Activated T-cell treated with anti-CD3 and anti-CD28 coated beads for 4 hours (primary cell): ENCODE measurements at places on chromosomes 13 and 19.

DNA sequence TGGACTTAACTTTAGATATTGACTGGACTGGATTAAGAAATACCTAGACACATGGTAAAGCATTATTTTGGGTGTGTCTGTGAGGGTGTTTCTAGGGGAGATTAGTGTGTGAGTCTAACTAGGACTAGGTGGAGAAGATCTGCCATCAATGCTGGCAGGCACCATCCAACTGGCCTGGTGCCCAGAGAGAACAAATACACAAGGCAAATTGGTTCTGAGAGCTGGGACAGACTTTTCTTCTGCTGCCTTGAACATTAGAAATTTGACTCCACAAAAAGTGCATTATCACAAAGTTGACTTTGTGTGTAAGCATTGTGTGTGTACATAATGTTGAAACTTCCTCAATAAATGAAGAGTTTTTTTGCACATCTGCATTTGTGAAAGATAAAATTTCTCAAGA is 522.1 kb downstream of the SUCLA2 start:
- no peak for DNase-seq

DNA sequence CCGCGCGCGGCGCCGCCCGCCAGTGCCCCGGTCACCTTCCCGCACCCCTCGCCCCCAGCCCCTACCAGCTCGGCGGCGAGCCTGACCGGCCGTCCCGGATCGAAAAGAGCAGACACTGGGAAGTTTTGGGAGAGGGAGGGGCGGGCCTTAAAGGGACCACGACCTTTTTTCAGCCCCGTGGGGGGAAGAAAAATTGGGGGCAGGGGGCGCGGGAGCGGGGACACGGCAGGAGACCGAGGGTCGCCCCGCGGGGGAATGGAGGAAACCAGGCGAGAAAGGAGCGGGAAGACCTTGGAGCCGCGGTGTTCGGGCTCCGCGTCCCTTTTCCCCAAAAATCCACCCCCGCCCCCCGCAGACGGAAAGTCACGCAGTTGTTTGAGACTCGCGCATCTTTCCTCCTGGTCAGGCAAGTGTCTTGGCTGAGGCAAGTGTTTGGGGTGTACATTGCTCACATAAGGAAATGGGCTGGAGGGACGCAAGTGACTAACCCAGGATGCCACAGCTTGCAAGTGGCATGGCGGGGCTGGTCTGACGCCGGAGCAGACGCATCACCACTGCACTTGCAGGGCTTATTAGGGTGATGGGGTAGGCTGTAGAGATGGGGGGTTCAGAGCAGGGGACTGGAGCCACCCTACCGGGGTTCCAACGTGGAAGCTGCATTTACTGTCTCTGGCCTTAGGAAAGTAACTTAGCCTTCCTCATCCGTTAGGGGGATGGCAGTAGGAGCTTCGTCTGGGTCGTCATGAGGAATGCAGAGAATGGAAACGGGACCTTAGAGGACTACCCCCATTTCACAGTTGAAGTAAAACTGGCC is 2.7 kb upstream of the HNRNPL start:
- peak; percentile 32 for DNase-seq

DNA sequence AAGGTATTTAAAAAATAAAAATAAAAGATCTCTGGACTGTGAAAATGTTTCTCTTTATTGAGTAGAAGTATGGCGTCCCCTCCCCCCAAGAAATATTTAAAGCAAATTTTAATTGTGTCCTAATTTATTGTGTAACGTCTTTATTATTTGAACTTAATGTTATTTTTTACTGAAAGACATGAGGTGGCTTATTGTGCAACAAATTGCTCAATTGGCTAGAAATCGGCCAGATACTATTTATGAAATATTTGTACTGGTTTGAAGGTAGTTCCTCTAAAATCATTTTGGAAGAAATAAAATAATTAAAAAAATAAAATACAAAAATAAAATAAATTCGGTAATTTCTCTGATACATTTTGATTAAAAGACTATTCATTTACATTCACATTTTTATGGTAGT is 162.3 kb downstream of the DACH1 start:
- no peak for DNase-seq

DNA sequence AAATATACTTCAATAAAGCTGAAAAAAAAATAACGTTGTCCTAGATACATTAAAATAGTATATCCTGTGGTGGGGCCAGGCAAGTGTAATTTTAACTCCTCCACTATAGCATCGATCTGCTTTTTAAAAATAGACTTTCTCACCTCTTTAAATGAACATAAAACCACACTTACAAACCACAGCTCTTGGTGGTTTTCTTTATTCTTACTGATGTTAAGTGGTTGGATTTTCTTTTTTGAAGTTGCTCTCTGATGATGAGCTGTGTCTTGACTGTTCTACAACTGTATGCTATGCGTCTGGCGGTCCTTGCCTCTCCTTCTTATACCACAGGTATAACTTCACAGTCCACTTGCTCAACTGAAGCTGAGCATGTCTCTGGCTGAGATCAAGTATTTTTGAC is 721.5 kb upstream of the KLHL1 start:
- DNase-seq: no peak

GRCh38 chr19:13864046-13864666 is 12.8 kb upstream of the NANOS3 start:
- no peak for DNase-seq

DNA sequence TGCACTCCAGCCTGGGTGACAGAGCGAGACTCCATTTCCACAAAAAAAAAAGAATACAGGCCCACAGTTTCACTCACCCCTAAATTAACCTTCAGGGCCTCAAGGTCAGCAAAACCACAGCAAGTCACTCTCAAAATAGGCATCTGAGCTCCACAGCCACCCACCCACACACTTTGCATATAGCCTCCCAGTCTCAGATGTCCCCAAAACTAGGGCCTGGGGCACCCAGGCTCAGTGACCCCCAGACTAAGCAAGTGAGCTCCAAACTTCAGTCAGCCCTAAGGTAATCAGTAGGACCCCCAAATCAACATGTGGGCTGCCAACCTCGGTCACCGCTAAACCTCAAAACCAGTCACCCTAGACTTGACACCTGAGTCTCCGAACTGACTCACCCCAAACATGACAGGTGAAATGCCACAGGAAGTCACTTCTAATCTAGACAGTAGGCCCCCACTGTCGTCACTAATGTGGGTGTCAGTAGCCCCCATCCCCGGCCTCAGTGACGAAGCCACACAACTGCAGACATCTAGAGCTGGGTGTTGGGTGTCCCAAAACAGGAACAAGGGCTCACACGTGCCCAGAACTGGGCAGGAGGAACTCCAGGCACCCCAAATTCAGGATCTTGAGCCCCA is 13.9 kb downstream of the RABAC1 start:
- DNase-seq: peak; percentile 85

GRCh38 chr13:83377491-83377890 is 504.8 kb downstream of the SLITRK1 start:
- DNase-seq: no peak

DNA sequence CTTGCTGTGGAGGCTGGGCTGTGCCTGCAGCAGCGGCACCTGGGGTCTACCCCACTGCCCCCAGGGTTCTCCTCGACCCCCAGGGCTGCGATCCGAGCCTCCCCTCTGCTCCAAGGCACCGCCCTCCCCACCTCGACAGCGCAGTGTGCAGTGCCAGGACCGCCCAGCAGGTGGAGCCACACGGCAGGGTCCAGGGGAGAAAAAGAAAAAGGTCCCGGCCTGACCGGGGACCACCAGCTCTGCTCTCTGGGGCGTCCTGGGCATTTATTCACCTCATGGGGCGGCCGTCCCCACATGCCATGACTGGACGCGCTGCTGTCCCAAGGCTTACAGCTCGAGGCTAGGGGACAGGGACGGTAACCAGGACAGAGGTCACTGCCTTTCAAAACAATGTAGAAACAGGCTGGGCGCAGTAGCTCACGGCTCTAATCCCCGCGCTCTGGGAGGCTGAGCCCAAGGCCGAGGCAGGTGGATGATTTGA is 10.6 kb downstream of the REXO1 start:
- DNase-seq: peak; percentile 45

DNA sequence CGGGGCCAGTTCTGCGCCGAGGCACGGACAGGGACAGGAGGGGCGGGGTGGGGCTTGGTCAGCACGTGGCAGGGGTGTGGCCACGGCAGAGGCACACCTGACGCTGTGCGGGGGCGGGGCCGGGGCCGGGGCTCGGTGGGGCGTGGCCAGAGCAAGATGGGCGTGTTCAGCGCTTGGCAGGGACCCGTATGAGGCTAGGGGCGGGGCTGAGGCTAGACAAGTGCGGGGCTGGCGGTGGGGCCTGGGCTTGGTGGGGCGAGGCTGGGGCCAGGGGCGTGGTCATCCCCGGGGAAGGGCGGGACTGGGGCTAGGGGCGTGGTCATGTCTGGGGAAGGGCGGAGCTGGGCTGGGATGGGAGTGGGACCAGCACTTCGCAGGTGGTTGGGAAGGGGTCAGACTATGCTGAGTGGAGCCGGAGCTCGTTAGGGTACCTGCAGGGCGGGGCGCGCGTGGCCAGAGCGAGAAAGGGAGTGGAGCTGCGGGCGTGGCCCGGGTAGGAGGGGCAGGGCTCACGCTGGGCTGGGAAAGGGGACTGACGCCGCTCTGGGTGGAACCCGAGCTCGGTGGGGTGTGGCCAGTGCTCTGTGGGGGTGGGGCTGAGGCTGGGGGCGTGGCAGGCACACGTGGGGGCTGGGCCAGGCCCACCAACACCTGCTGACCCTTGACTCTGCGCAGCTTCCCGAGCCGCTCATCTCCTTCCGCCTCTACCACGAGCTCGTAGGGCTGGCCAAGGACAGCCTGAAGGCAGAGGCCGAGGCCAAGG is 12.8 kb downstream of the POLR2E start:
- DNase-seq: peak; percentile 56

DNA sequence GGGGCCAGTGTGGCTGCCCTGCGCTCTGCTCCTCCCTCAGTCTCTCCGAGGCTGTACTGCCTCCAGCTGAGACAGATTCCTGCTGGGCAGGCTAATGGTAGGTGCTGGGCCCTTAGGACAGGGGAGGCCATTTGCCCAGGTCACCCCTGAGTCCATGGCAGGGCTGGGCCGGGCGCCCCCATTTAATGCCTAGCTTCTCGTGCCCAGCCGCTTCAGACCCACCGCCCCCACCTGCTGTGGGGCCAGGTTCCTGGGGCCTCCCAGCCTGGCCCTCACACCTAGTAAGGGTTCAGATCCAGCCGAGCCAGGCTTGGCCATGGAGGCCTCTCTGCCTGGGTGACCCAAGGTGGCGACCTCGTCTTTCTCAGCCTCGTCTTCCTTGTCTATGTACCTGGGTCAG is 17.8 kb downstream of the PIAS4 start:
- no peak for DNase-seq

GRCh38 chr19:17831419-17831888 is 10.1 kb upstream of the INSL3 start:
- DNase-seq: no peak

- DNase-seq: no peak
Observed at GRCh38 chr19:43633520-43633919, 6.1 kb downstream of the CADM4 start.

- DNase-seq: no peak
Observed at GRCh38 chr13:21071924-21072323, 10.5 kb upstream of the LATS2 start.

- no peak for DNase-seq
Observed at GRCh38 chr13:26656919-26657318, 99.4 kb downstream of the WASF3 start.

- no peak for DNase-seq
Observed at GRCh38 chr13:109131698-109132257, 502.4 kb downstream of the MYO16 start.

DNA sequence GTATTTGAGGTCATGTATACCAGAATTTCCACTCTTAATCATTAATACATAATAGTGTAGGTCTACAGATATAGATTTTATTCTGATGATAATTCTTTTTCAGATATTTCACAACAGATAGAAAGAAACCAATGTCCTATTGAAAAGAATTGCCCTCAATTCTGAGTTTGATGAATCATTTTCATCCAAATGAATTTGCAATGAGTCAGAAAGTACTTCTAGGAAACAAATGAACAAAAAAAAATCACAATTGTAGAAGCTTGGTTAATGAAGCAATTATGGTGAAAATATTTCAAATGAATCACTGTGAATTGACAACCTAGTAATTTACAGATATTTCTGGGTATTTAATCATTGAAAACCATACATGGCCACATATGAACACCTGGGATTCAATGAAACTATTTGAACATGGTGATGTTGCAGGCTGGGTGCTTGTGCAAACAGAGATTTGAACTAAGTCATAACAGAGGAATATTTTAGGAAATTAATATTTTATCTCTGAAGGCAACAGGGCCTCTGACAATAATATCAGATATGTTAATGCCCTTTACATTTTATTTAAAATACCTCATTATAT is 360.9 kb downstream of the SLITRK5 start:
- no peak for DNase-seq

- no peak for DNase-seq
Observed at GRCh38 chr13:99022941-99023340, 45.1 kb upstream of the DOCK9 start.

GRCh38 chr13:23899555-23899954 is 2.3 kb upstream of the C1QTNF9B start:
- DNase-seq: peak; percentile 17

GRCh38 chr19:18274781-18275356 is 617 bp upstream of the IQCN start:
- DNase-seq: no peak

DNA sequence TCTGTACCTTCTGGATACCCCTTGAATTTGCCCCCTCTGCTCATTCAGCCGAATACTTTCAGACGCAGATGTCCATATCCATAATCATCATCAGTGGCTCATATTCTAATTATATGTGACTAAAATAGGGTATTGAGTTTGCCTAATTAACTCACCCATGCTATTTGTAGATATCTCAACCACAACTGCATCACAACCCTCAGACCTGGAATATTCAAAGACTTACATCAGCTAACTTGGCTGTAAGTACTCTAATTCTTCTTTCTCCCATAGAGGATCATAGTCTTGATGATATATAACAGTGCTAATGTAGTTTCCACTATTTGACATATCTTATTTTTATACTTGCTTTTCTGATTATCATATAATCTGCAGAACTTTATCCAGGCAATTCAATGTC is 35.8 kb downstream of the RXFP2 start:
- DNase-seq: no peak

- DNase-seq: no peak
Observed at GRCh38 chr13:40792284-40793051, 3.1 kb downstream of the SLC25A15 start.

DNA sequence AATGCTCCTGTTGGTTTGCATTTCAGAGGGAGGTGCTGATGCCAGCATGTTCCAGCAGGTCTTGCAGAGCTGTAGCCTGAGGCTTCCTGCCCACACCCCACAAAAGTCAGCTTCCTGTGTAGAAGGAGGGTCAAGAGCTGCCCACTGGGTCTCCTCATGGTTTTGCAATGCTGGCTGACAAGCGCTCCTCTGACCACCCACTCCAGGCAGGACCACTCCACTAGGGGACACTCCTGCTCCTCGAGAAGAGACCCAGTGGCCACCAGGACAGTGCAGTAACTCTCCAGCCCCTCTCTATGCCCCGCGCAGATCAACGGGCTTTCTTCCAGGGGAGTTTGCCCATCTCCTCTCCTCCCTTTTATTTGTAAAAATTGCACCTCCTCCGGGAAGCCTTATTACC is 72.9 kb upstream of the UQCRFS1 start:
- no peak for DNase-seq

DNA sequence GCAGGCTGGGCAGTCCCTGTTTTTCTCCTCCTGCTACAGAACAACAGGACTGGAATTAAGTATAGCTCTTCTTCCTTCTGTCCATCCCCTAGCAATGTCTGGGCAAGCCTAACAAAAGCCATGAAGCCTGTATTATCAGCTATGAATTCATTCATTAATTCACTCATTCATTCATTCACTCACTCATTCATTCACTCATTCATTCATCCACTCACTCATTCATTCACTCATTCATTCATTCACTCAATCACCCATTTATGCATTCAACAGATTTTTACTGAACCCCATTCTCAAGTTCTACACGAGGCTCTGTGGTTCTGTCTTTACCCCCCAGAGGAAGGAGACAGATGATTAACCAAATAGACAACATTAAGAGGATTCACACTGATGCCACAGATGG is 69.9 kb downstream of the CACNA1A start:
- DNase-seq: no peak
